Activated CD4-positive, alpha-beta memory T cell treated with anti-CD3 and anti-CD28 coated beads, Interleukin-2, amount 10 ng/mL, durations not matched to agents 7 days and 5 days (primary cell): ENCODE measurements at places on chromosomes 2 and 18.

DNA sequence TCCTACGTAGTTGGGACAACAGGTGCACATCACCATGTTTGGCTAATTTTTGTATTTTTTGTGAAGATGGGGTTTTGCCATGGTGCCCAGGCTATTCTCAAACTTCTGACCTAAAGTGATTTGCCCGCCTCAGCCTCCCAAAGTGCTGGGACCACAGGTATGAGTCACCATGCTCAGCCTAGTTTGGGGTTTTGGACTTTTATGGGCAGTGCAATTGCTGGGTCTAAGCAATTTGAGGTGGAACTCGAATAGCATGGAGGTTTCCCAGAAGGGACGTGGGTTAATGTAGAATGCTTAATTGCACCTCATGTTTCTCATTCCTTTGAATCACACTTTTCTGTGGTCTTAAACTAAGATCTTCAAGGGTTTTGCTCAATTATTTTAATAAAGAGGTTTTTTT, 102.3 kb upstream of the EPHA4 start:
- no peak for DNase-seq

DNA sequence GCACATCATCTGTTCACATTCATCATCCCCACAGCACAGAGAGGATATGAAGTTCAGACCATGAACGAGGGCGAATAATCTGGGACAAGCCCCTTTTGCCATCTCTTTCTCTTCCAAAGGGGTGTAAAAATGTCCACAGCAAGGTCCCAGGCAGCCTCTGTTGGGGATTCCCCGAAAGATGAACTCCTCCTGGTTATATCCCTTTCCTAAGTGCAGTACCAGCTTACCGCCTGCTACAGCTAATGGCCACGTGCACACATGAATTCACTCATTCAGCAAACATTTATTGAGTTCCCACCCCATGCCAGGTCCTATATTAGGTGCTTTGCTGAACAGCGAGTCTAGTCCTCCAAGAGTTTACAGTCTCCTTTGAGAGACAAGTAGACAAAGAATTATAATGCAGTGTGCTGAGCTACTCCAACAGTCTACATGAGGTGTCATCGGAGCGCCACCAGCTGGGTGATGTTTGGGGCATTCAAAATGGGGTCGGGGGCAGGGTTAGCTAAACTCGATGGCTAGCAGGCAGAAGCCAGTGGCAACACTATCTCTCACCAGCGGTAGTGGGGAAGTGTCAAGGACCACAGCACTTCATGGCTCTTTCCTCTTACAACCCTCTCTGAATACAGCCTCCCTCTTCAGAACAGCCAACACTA, 228.9 kb downstream of the TMEM163 start:
- DNase-seq: no peak

DNA sequence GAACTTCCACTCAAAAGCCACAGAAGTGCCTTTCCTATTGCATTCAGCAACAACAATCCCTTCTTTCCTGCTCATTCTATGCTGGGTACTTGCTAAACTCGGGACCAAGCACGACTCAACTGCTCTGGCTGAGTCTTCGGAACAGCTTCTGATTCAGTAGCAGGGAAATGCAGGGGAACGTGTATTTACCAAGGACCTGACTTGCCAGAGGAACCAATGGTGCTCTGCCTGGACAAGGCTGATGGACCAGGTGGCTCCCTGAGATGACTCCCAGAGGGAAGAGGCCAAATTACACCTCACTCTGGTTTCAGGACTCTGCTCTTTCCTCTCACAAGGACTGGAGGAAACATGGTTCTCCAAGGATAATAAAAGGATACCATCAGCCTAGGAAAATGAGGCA, 12.2 kb downstream of the CXCR2 start:
- DNase-seq: no peak

GRCh38 chr2:223601932-223602666, at the start of gene SCG2:
Gene SCG2, minus strand, starts transcription at chr2:223602361. Its CDS starts 3,079 bp downstream, at chr2:223599282.
- DNase-seq: peak; percentile 64

- no peak for DNase-seq
These were observed 2.2 kb downstream of the IRS1 start for GRCh38 chr2:226797289-226797988.

DNA sequence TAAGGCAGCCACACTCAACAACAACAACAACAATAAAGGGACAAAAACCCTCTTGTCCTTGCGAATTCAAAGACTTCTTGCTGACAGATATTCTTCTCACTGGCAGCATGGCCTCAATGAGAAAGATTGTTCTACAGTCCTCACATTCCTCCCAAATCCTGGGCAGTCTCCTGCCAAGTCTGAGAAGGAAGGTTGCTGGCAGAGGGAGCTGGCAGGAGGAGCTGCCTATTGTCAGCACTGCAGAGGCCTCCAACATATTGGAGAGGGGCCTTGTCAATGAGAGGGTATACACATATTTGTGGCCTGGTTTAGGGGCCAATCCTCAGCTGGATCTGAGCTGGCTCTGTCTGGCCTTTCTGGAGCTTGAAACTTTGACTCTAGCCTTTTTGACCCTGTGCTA, 63.5 kb downstream of the LAMA3 start:
- no peak for DNase-seq

DNA sequence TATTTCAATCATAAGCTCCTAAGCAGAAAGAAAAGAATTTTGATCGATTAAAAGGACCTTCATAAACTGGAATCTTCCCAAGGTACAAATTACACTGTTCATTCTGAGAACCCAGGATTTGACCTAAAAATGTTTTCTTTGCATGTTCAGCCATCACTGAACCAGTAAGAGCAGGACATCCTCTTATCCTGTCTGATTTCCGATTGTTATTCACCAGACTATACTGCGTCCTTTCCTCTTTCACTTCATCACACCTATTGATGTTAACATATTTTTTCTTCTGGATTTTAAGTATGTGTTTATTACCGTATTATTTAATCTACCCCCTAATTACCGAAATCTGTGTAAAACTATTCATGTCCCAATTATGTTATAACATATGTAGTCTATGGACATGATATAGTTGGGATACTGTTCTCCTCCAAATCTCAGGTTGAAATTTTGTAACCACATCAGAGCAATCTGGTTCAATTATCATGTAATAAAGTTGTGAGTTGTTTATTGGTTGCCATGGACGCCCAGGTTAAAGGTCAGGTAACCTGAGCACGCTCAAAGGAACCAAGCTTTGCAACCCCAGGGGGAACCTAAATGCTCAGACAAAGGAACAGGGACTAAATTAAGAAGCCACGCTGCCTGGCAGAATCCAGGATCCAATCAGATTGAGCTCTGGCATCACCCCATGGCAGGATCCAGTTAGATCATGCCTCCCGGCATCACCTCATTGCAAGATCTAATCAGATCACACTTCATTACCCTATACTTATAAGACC, 11.6 kb upstream of the TBC1D8 start:
- DNase-seq: no peak

- DNase-seq: no peak
These were observed 26.1 kb downstream of the SLC4A10 start for GRCh38 chr2:161650116-161651015.

- DNase-seq: no peak
These were observed 3.9 kb upstream of the PXDN start for GRCh38 chr2:1748176-1748740.

DNA sequence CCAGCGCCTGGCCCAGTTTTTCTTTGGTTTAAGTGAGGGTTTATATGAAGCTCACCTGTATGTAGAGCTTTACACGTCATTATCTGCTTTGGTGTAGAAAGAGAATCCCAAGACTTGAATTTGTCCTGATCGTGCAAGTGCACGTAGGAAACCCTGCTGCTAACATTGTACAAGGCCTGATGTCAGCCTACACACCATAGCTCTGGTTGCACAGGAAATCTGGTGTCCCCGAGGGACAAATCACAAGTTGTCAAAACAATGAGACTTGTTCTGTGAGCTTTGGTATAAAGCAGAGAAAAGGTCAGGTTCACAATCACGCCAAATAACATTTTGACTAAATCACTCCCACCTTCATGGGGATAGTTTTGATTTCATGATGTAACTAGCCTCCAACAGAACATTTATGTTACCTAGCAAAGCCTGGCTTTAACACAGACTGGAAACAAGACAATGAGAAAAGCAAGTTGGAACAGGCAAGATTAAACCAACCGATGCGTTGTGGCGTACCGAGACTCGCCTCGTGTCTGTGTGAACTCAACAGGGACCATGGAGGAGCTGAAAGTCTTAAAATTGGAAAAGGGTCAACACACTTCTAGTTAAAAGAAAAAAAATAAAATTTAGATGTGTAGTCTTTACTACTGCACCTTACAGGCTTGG, 41.4 kb downstream of the ZAP70 start:
- DNase-seq: no peak

- no peak for DNase-seq
These were observed 37.4 kb downstream of the SMAD2 start for GRCh38 chr18:47893047-47893446.

DNA sequence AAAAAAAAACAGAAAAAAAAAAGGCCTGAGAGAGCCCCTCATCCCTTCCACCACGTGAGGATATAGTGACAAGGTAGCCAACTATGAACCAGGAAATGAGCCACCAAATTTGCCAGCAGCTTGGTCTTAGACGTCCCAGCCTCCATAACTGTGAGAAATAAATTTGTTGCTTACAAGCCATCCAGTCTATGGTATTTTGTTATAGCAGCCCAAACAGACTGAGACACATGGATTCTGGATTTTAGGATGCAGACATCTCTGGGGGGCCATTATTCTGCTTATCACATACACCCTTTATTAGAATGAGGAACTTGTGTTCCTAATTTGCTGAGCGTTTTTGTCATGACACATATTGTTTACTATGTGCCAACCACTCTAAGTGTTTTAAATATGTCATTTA, 5.4 kb upstream of the YIPF4 start:
- no peak for DNase-seq

DNA sequence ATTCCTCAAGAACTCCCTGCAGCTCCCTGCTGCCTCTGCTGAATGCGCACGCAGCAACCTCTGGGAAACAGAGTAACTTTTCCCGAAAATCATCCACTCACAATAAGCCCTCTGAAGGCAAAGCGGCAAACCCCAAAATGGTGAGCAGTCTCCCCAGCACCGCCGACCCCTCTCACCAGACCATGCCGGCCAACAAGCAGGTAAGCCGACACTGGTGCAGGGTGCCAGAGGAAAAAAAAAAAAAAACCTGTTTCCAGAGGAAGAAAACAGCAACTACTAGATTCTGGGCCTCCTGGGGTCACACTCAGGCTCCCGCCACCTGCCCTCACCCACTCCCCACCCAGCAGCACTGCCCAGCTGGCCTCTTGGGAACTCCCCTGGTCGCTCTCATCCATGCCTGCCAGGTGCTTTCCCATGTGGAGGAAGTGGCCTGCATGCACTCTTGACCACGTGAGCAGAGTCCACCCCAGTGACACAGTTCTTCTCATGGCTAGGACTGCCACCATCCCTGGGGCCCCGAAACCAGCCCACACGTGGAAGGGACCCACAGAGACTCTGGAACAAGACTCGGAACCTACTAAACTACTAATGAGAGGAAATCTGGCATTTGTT, 36.9 kb downstream of the KCTD18 start:
- no peak for DNase-seq

- DNase-seq: no peak
These were observed 8.5 kb upstream of the CXCR4 start for GRCh38 chr2:136126421-136126926.

GRCh38 chr18:32929213-32929612, 156.4 kb upstream of the KLHL14 start:
- DNase-seq: no peak
